ENCODE measurements at places on chromosomes 4 and X.
A peak's percentile ranks its signal among the peaks of the same experiment; 100 is the strongest.

DNA sequence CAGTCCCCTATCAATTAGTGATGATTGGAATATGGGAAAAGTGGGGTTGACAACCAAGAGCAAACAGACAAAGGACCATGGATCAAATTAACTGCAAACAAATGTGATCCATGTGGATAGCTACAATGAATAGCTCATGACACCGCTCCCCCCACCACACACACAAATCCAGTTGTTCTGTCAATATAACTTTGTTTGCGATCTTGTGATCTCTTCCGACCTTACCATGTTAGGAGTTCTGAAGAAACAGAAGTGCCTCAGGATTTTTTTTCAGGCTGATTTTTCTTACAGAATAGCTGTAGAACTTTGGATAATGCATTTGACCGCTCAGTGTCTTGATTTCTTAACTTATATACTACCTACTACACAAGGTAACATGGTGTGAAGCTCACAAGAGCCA, 116.6 kb downstream of the SH2D1A start:
- DNase-seq = no peak

GRCh38 chrX:22520128-22520828, 247.6 kb downstream of the CBLL2 start:
- no peak for DNase-seq

DNA sequence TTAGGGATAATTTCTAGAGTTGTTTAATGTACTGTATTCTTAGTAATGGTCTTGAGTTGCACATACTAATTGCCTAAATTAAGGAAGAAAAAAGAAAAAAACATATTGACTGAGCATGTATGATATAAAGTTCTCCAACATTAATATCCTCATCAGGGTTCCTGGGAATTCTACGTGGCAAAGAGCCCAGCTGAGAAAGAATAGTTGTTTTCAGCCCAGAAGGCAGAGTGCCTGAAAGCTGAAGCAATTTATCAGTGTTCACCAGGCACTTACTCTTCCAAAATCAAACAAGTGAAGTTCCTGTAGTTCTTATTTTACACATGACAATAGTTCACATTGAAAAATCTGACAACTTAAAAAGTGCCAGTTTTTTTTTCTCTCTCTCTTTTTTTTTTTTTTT, 27.7 kb downstream of the YIPF7 start:
- no peak for DNase-seq

DNA sequence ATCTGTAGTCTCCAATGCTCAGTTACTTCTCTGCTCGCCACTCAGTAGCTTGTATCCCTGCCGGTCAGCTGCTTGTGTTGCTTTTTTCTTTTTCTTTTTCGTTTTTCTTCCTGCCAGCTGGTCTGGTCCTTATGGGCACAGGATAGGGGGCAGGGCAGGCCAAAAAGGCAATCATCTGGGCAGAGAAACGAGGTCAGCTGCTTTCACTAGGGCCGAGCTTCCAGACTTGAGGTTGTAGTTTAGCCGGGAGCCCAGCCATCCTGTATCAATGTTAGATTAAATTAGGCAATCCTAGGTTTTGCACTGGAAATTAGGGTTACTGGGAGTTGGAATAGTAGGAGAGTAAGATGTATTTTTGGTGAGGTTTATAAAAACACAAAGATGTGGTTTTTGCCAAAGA, 3.4 kb downstream of the ARSF start:
- no peak for DNase-seq

DNA sequence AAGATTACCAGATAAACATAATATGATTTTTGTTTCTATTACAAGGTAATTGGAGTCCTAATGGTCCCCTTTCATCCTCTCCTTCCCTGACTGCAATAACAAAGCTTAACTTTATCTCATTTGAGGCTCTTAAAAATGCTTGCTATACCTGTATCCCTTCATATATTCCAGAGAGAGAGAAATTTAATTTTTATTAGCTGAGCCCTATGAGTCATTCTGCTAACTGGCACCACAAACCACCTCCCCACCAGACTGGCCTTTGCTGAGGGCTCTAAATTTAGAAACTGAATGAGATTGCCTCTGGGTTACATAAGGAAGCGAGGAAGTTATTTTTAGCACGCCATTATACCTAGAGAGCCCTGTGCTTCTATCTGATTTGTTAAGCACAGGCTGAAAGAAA, 27.4 kb downstream of the CBLL2 start:
- no peak for DNase-seq

DNA sequence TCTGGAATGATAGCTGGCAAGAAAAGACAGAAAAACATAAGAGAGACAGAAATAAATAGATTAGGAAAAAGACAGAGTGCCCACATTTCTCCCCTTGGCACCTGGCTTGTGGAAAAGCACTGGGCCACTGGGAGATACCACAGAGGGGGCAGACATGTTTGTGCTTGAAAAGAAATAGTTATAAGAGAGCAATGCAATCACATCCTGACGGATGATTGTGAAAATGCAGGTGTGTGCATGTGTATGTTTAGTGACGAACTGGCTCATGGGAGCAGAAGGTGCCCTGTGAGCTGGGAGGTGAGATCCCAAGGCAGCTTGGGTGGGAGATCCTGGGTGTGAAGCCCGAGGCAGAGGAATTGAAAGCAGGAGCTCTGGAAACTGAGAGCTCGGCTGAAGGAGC, 617.9 kb downstream of the BCOR start:
- DNase-seq = no peak

- no peak for DNase-seq
These were observed 357.9 kb downstream of the PPP3CA start for GRCh38 chr4:100989401-100989800.

DNA sequence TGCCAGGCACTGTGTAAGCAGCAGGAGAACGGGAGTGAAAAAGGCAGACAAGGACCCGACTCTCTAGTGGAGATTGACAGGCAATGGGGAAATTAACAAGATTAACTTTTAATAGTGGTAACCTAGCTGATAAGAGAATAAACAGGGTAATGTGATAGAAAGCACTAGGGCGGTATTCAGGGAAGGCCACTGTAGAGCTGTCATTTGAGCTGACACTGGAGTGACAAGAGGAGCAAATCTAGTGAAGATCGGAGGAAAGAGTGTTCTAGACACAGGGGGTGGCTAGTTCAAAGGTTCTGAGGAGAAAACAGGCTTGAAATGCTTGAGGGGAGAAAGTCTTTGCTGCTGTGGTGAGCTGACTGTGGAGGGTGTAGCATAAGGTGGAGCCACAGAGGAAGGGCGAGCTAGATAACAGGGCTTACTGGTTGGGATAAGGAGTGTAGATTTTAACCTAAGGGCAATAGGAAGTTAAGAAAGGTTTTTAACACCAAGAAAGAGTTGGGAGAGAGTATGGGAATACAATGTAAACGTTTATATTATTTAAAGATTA, 122.8 kb downstream of the SLC10A7 start:
- no peak for DNase-seq

- DNase-seq = no peak
These were observed 117.6 kb upstream of the BMPR1B start for GRCh38 chr4:94640151-94640550.

GRCh38 chr4:30847167-30847566, 127.0 kb downstream of the PCDH7 start:
- no peak for DNase-seq

DNA sequence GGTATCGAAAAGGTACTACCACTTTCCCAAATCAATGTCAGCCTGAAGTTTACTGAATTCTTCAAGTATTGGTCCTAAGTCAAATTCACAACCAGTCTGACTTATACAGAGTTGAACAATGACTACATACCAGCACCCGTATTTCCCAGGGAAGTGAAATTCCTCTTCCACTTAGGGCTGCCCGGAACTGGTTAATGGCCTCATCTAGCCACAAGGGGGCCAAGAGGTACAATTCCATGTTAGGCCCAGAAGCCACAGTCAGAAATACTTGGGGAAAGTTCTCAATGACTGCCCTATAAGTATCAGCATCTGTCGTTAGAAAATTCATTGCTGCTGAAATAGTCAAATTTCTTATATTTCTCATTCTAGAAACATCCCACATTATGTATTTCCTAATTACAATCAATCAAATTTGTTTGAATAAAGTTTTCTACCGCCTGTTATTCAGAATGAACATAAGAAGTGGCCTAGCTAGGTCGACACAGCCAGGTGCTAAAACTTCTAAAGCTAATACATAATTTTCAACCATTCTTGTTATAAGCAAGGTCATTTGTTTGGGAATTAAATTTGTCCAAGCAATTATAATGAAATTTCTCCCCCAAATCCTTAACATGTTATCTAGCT, 5.6 kb upstream of the PCDH7 start:
- peak; percentile 39 for DNase-seq

- no peak for DNase-seq
These were observed 34.1 kb downstream of the GPAT3 start for GRCh38 chr4:83569987-83570386.

DNA sequence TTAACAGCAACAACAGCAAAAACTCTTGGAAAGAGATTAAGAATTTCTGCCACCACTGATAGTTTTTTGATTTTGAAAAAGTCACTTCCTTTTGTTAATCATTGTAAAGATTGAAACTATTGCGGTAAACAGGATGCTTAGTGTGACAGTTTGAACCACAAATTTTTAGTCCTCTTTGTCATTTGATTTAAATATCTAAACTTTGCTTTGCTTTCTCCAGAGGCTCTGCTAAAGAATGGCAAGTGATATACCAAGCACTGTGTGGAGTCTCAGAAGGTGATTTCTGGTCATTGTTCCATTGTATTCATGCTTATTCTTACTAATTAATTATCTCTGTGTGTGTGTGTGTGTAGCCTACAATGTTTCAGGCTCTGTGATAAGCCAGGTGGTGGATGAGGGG, 155.6 kb downstream of the BMPR1B start:
- no peak for DNase-seq

GRCh38 chr4:124044330-124044729, 647.7 kb downstream of the SPRY1 start:
- DNase-seq = no peak

- DNase-seq = no peak
These were observed 114.1 kb upstream of the NWD2 start for GRCh38 chr4:37130465-37130864.

DNA sequence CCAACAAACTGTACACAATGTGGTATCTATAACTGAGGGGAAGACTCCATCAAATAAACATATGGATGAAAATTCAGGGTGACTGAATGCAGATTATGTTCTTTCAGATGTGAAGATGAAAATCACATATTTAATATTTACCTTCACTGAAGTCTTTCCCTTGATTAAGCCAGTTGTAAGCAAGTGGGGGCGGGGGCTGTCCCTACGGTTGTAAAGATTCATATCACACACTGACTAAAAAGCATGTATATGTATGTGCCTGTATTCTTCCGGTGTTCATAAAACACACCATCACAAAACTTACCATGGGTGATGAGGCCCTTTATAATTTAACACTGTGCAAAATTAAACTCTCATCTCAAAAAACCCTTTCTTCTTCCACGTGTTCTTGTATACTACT, 1.3 kb downstream of the TAB3 start:
- DNase-seq = no peak

DNA sequence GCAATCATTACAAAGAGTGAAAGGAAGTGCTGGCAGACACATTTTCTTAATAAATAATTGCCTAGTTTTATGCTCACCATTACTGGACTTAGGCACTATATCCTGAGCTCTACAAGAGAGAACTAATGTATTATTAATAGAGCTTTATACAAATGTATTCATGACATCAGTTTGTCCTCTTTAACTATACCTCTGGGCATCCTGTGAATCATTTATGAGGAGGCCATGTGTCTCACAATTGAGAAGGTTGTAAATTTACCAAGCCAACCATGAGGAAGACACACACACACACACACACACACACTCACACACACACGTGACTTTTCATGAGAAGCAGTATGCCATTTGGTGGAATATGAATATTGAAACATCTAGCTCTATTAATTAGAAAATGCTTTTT, 728.2 kb downstream of the ARAP2 start:
- no peak for DNase-seq

GRCh38 chr4:171390626-171391025, 422.6 kb upstream of the GALNTL6 start:
- DNase-seq = peak; percentile 13

- DNase-seq = no peak
These were observed 63.8 kb upstream of the HPRT1 start for GRCh38 chrX:134396174-134396573.

GRCh38 chr4:129327637-129328036, 231.7 kb downstream of the C4orf33 start:
- DNase-seq = no peak

DNA sequence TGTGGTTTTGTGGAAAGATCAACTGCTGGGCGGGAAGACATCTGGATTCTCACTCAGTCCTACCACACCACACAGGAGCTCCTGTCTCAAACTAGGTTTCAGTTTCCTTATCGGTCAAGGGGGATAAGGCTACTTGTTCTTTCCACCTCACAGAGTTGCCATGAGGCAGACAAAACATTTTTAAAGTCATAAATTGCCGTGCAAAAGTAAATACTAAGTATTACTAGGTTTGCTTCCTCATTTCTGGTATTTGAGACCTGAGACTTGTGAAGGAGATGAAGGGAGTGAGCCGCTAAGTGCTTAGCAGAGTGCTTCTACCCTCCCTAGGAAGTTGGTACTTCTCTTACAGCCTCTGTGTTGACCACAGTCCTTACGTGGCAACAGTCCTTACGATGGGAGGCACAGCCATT, 1.5 kb downstream of the LAP3 start:
- no peak for DNase-seq

- DNase-seq = no peak
These were observed at the start of gene SLC9A6 for GRCh38 chrX:135985157-135985972. Gene SLC9A6 (plus strand): TSS chrX:135985435. CDS start chrX:135985659, 224 bp downstream.

- DNase-seq = no peak
These were observed 3.3 kb downstream of the TMEM47 start for GRCh38 chrX:34653811-34654210.

- DNase-seq = no peak
These were observed 43.2 kb downstream of the HAND2 start for GRCh38 chr4:173486714-173487392.

DNA sequence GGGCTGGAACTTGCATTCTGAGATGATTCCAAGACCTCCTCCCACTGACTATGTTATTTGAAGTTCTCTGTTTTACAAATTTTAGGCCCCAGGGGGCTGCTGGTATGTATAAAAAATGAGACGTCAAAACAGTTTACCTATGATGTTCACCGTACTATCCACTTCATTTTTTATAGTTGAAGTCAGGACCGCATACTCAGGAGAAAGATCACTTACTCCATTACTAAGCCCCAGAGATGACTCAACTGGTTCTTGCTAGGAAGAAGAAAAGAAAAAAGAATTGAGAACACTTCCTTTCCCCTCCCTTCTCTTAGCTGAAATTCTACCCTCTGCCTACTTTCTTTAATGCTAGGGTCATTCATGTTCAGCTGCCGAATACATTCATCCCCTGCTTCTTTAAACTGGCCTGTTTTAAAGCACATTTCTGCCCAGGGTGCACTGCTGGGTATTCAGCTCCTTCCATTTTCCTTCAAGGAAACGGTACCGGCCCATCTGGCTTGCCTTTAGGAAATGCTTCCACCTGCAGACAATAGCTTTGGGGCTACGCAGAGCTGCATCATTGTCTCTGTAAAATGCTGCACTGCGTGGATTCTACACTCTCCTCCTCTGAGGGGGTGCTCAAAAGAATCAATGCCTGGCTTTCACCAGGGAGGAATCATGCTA, 66.2 kb downstream of the IRF2 start:
- DNase-seq = no peak

DNA sequence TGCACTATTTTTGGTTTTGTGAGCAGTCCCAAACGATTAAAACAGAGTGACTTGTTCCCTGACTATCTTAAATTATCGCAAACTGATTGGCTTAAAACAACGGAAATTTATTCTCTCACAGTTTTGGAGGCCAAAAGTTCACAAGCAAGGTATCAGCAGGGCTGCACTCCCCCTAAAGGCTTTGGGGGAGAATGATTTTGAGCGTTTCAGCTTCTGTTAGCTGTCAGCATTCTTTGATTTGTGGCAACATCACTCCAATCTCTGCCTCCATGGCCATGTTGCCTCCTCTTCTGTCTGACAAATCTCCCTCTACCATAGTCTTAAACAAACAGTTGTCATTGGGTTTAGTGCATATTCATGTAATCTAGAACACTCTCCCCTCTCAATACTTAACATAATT, 459.6 kb upstream of the ATOH1 start:
- DNase-seq = no peak

All from left renal cortex interstitium (tissue), 4 donors.